ENCODE measurements at places on chromosomes 6 and 20.

- no peak overlapping the region for H3K4me3 ChIP-seq
- H3K27ac ChIP-seq: no peak overlapping the region
- no peaks in the 10 kb centered on the region for H3K36me3 ChIP-seq
- H3K27me3 ChIP-seq: no peaks in the 10 kb centered on the region
- DNase-seq: no peak
Observed at GRCh38 chr6:112300896-112301295, 46.2 kb upstream of the RFPL4B start.

DNA sequence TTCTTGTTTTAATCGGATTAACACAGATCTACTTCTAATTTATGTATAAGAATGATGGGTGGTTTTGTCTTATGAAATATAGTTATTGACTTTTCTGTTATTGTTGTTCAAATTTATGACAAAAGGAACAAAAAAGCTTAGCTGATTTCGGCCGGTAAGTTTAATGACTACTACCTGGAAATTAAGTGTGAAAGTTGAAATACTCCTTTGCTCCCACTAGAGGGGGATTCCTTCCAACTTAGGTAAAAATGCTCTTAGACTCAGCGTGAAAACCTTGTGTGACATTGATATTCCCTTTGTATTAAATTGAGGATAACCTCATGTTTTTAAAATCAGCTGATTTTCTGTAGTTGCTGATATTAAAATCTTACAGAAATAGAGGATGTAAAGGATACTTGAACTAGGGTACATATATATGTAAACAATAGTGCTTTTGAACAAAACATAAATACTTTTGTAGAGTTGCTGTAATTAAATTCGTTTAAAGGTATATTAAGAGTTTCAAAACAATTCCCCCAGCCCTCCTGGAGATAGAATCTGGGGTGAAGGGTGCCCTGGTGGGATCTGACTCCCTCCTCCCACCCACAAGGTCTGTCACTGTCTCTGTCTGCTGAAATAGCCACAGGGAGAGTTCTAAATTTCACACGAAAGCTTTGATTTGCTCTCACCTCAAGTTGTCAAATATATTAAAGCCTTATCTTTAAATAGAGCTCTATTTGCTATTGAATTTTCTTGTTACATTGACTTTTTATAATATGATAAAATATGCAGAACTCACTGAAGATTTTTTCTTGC is 257.5 kb downstream of the ARID1B start:
- H3K27me3 ChIP-seq: no peaks in the 10 kb centered on the region
- no peaks in the 10 kb centered on the region for H3K36me3 ChIP-seq
- H3K4me1 ChIP-seq: peaks cover 39% of the 10 kb centered on the region
- no peak for DNase-seq
- no peak overlapping the region for H3K4me3 ChIP-seq

GRCh38 chr6:139313784-139314545 is 22.2 kb upstream of the TXLNB start:
- H3K4me1 ChIP-seq: no peaks in the 10 kb centered on the region
- no peaks in the 10 kb centered on the region for H3K27me3 ChIP-seq
- DNase-seq: no peak
- H3K27ac ChIP-seq: no peak overlapping the region

- no peak overlapping the region for H3K4me3 ChIP-seq
- no peaks in the 10 kb centered on the region for H3K36me3 ChIP-seq
- no peaks in the 10 kb centered on the region for H3K4me1 ChIP-seq
- H3K27ac ChIP-seq: no peak overlapping the region
Observed at GRCh38 chr6:132530293-132530974, 7.6 kb upstream of the TAAR9 start.

GRCh38 chr20:8509809-8510208 is 377.7 kb downstream of the PLCB1 start:
- no peaks in the 10 kb centered on the region for H3K27me3 ChIP-seq
- H3K36me3 ChIP-seq: no peaks in the 10 kb centered on the region
- H3K4me3 ChIP-seq: no peak overlapping the region
- H3K27ac ChIP-seq: no peak overlapping the region

DNA sequence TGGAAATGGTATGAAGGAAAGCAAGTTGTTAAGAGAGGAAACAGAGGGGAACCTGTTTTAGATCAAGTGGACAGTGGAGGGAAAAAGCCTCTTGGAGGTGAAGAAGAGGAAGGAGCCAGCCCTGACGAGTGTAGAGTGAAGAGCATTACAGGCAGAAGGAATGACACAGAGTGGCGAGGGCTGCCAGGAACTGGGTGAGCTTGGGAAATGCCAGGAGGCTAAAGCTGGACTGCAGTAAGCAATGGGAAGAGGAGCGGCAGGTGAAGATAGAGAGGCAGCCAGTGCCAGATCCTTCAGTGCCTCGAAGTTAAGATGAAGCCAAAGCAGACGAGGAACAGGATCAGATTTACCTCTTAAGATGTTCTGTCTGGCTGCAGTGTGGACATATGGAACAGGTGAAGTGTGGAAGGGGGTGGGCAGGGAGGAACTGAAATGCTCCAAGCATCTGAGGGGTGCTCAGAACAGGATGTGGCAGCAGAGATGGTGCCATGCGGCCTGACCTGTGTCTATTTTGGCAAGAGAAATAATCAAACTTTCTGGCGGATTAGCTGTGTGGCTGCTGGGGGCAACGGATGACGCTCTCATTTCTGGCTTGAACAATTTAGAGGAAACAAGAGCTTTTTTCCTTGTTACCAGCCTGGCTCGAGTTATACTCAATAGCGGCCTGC is 748.4 kb downstream of the PTPRT start:
- DNase-seq: no peak
- no peak overlapping the region for H3K27ac ChIP-seq
- H3K4me1 ChIP-seq: no peaks in the 10 kb centered on the region
- no peak overlapping the region for H3K4me3 ChIP-seq

- H3K4me1 ChIP-seq: peaks cover 8% of the 10 kb centered on the region
- H3K36me3 ChIP-seq: no peaks in the 10 kb centered on the region
- H3K27ac ChIP-seq: no peak overlapping the region
- DNase-seq: no peak
Observed at GRCh38 chr20:1877609-1878200, 17.5 kb upstream of the SIRPA start.

DNA sequence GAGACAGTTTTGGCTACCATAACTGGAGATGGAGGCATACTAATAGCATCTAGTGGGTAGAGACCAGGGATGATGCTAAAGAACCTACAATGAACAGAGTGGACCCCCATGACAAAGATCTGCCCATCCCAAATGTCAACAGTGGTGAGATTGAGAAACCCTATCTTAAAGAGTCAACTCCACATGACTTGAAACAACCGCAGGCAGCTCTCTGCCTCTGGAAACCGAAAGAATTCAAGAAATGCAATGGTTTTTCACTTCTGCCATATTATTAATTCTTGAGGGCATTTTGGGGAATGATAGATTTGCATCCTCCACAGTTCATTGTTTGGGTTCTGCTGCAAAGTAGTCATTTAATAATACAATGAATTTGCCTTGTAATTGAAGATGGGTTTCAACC is 463.4 kb downstream of the MAFB start:
- no peak overlapping the region for H3K4me3 ChIP-seq
- no peaks in the 10 kb centered on the region for H3K27me3 ChIP-seq
- no peak for DNase-seq

DNA sequence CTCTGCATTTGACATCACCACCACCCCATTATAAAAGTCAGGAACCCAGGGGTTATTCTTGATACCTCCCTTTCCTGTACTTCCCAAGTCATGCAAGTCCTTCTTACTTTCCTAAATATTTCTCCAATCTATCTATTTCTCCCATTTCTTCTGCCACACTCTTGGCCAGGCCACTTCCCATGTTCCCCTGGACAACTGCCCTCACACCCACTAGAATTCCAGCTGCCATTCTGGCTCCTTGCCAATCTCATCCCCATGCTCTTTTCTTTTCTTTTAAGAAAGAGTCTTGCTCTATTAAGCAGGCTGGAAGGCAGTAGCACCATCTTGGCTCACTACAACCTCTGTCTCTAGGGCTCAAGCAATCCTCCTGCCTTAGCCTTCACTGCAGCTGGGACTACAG is 15.2 kb downstream of the DEFB132 start:
- H3K27me3 ChIP-seq: no peaks in the 10 kb centered on the region
- H3K4me3 ChIP-seq: no peak overlapping the region
- DNase-seq: no peak
